ENCODE measurements at places on chromosomes 2 and 18. TPM values are rescaled to one million over a fixed set of nuclear protein-coding genes. Genes with fewer than 3 reads are reported as not detected.

Gene AKAIN1
- not detected for total RNA-seq

Gene KIF3C
- total RNA-seq, result 56.6 TPM

Gene VAMP8
- 31.1 TPM for total RNA-seq

Gene LDLRAD4
- 27.1 TPM for total RNA-seq

Gene AGXT
- total RNA-seq, result not detected

Gene SULT1C4
- 12.5 TPM for total RNA-seq

Gene TMEM185B
- total RNA-seq, result 19.9 TPM

Gene ACADL
- total RNA-seq, result 32.4 TPM

Gene GPR39
- total RNA-seq, result 0.31 TPM

Gene GALNT3
- total RNA-seq, result 2.5 TPM

Gene MFF
- total RNA-seq, result 72.5 TPM

Gene REG3G
- not detected for total RNA-seq

DNA sequence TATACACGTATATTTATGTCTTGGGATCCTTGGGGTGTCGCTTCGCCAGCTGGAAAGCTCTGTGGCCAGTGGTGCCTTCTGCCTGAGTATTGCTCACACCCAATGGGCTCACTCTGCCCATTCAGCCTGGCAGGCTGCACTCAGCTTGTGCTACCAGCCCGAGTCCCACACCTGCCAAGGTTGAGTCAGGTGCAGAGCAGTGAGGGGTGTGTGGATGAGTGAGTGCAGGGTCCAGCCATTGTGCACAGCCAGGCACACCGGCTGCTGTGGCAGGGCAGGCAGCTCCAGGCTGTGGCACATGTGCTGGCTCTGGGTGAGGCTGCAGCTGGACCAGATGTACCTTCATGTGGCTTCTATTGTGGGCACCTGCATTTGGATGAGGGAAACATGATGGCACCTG is 496.9 kb upstream of the LINC00305 start:
- no peak for DNase-seq

DNA sequence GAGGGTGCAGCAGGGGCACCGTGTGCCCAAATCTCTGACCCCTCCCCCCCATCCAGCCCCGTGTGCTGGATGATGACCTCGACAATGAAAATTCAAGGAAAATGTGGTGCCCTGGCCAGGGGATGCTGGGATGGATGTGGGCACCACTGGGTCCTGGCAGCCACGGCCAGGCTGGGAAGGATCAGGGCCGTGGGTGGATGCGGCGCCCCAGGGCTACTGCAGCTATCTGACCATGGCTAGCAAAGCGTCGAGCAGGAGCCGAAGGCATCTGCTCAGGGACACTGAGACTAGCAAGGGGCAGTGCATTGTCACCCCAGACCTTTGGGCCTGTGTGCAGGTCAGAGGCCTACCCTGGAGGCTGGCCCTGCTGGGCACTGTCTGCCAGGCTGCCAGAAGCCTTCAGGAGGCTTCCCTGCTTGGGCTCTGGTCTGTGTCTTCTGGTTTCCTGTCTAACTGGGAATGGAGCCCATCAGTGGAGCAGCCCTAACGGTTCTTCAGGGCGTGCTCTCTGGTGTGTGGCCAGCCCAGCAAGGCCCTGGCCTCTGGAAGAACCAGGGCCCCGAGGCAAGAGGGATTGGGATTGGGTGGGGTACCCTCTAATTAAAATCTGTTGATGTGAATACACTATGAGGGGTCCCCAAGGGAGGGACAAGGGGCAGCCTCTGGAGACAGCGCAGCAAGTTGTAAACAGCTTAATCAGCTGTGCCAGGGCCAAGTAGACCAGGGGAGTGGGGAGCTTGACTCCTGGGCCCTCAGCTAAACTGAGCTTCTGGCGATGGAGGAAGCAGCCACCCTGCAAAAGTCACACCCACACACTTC is 98.0 kb downstream of the STPG4 start:
- DNase-seq, result no peak

DNA sequence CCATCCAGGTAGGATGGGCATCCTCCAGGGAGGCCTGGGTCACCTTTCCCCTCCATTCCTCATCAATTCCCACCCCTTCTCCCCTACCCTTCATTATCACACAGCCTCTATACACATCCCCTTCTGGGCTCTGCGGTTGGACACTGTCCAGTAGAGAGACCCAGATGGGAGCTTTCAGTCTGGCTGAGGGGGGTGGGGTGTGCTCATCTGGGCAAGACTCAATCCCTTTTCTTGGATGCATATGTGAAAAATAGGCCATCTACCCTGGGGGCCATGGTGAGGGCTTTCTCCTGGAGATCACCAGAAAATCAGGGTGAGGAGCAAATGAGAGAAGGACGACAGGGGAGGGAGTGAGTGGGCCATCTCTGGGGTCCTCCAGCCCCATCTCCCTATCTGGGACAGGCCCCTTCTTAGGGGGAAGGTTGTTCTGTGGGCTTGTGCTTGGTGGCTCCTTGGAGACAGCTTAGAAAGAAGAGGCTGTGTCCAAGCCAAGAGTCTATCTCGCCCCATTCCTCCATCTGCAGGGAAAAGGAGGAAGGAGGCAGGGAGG is 160.1 kb downstream of the DYSF start:
- peak; percentile 32 for DNase-seq

DNA sequence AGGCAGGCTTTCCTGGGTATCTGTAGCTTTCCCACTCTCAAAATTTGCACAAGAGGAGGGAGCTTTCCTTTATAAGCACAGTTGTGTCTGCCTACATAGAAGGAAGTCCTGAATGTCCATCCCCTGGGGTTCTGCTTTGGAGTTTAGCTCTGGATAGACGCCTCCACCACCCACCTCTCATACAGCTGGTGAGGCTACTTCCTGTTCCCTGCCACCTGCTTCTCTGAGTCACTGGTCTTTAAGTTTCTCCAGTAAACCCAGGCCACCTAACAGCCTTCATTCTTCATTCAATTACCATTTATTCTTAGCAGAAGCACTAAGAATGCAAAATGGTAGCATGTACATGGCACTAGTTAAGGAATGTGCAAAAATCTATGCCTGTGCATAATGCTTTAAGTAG is 407.8 kb downstream of the CDH2 start:
- no peak for DNase-seq

DNA sequence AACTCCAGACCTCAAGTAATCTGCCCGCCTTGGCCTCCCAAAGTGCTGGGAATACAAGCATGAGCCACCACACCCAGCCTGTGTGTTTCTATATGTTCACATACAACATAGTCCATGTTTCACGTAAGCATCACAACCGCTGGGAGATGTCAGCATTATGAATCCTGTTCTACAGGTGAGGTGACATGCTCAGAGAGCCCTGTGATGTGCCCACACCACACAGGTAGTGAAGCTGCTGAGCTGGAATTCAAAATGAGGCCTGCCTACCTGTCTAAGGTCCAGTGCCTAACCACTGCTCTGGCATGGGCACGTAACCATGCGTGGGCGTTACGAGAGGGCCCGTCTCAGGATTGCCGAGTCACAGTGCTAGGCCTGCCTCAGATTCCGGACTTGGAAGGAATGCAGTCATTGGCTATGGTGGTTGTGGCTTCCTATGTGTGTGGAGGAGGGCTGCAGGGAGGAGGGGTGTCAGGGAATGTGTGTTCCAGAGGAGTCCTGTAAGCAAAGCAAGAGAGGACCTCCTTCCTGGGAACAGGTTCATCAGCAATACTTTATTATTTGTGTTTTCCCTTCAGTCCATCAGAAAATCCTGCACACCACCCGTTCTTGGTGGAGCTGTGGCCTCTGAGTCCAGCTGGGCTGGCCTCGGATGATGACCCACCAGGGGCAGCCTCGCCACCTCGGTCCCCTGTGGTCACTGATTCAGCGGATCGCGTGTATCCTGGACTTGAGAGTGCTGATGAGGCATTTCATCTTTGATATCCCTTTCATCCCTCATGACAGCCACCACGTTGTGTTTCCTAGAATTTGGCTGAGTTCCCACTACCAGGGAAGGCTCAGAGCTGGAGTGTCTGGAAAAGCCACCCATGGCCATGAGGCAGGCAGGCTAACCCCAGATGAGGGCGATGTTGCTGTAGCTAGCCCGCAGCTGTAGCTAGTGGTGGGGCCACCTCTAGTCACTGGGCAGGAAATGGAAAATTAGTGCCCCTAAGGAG is 31.1 kb downstream of the HK2 start:
- DNase-seq, result no peak

GRCh38 chr2:11028407-11028916 is 116.7 kb downstream of the KCNF1 start:
- DNase-seq, result no peak

DNA sequence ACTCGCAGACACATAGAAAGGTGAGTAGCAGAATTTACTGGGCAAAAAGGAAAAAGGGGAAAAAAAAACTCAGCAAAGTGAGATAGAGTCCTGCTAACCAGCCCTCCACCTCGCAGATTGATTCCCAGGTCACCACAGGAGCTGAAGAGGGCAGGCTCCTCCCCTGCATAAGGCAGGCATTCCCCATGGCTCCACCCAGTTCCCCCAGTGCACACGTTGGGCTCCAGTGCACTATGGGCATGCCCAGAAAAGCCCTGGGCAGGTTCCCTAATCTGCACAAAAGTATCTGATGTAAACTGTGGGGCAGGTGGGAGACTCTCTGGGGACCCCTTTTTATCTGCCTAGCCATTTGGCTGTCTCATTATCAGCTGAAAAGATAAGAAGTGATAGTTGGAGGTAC is 461.2 kb upstream of the TMEFF2 start:
- DNase-seq, result no peak

GRCh38 chr2:32039447-32040219 is at the start of gene DPY30:
Gene DPY30 (minus strand): TSS chr2:32039805. CDS start chr2:32039456, 349 bp downstream.
- peak; percentile 94 for DNase-seq

- no peak for DNase-seq
These were observed 464.5 kb downstream of the IRS1 start for GRCh38 chr2:226334981-226335720.

GRCh38 chr2:18238209-18238608 is 322.2 kb downstream of the RDH14 start:
- DNase-seq, result no peak

DNA sequence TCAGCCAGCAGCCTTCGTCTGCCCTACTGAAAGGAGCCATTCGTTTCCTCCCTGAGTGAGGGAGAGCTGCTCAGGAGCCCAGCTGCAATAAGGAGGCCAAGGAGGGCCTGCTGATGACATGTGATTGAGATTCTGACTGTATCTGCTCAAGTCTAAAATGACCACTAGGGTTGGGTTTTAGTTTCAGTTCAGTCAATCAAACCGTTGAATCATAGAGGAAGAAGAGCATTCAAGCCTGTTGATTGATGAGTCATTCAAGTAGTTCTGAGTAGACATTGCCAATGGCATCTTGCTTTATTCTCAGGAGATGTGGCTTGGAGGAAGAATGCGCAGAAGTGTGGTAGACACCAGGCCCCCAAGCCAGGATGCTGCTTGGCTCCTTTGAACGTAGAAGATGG is 19.9 kb upstream of the BCL2L11 start:
- no peak for DNase-seq

DNA sequence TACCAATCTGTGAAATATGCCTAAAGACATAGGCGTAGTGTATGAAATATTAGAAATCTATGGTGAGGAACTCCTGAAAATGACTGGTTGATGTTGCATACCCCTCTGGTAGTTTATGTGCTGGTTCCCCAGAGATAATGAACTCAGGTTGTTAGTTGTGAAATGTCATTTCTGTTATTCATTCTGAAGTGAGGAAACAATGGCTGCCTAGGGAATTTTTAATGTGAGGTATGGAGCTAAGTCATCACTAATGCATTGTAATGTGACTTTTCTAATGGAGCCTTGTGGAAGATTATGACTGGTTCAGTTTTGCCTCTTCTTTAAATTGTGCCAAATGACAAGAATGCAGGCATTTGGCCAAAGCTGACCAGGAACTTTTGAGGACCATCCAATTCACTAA is 61.6 kb upstream of the RAB27B start:
- DNase-seq, result no peak

- DNase-seq, result no peak
These were observed 22.9 kb downstream of the MAPRE2 start for GRCh38 chr18:35063875-35064690.

- no peak for DNase-seq
These were observed 104.8 kb downstream of the LBH start for GRCh38 chr2:30336084-30336483.

GRCh38 chr18:11561293-11561692 is 48.1 kb upstream of the SLC35G4 start:
- no peak for DNase-seq

GRCh38 chr2:61196671-61197070 is 34.7 kb downstream of the C2orf74 start:
- DNase-seq, result no peak

DNA sequence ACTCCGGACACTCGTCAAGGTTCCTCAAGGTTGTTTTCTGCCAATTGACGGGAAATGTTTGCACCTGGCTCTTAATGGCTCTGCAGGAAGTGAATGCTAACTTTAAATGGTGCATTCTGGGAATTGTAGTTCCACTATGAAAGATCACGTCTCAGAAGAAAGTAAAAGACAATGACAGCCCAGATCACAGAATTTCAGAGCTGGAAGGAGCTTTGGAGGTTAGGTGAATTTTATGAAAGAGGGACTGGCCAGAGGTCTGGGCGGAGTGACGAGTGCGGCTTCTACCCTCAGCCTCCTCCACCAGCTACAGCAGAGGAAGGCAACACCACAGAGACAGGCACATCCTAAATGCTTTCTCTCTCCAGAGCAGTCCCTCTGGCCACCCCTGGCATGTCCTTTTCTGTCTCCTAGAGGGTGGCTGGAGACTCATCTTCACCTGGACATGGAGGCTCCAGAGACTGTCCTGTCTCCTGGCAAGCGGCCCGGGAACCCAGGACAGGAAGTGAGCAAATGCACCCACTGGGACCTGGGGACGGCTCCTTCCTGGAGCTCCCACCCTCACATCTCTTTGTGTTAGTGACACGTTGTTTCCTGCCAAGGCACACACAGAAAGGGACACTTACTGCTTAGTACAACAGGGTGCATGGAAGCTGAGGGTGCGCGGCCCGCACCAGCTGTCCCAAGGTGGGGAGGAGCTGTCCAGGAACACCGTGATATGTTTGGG is 19.4 kb downstream of the THAP4 start:
- DNase-seq, result no peak

DNA sequence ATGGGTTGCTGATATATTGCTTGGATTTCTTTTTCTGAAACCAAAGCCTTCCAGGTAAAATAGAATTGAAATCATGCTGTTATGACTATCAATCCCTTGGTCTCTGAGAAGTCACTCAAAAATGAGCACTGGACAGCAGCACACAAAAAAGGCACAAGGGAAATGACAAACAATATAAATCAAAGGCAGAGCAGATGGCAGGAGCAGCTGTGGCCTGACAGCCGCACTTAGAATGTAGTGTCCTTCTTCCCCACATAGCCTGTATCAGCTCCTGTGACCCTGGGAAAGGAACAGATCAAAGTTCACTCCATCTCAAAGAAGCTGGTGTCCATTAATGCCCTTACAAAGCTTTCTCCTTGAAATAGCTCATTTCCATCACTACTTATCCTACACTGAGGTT is 326.7 kb downstream of the SUCLG1 start:
- DNase-seq, result no peak
